ENCODE measurements at places on chromosomes 1 and 21. TPM values are rescaled to one million over a fixed set of nuclear protein-coding genes. Genes with fewer than 3 reads are reported as not detected.

The C8B gene
- total RNA-seq: not detected

DNA sequence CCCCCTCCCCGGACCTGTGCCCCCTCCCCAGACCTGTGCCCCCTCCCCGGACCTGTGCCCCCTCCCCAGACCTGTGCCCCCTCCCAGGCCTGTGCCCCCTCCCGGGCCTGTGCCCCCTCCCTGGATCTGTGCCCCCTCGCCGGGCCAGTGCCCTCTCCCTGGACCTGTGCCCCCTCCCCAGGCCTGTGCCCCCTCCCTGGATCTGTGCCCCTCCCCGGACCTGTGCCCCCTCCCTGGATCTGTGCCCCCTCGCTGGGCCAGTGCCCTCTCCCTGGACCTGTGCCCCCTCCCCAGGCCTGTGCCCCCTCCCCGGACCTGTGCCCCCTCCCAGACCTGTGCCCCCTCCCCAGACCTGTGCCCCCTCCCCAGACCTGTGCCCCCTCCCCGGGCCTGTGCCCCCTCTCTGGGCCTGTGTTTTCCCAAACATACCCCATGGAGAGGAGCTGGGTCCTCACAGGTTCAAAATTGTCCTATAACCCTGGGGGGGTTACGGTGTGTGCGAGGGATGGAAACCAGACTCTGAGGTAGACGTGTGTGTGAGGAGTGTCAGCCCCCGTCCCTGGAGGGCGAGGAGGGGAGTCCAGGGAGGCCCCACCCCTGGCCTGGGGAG is 47.6 kb upstream of the POFUT2 start:
- no peak for DNase-seq

GRCh38 chr1:30049748-30050296 is 673.6 kb downstream of the MATN1 start:
- no peak for DNase-seq

DNA sequence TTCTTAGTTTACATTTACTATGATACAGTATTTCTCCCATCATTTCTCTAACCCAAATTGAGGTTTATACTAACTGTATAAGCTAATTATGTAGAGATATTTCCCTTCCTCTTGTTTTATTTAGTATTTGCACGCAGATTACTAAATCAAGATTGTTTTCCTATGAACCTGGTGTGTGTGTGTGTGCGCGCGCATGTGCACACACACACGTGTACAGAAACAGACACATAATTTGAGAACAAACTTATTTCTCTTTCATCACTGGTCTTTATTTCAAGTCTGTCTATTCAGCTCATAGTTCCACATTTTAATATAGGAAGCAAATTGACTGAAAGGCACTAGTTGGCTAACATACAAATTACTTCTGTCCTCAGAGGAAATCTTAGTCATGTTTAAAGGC is 19.7 kb upstream of the COL24A1 start:
- no peak for DNase-seq

DNA sequence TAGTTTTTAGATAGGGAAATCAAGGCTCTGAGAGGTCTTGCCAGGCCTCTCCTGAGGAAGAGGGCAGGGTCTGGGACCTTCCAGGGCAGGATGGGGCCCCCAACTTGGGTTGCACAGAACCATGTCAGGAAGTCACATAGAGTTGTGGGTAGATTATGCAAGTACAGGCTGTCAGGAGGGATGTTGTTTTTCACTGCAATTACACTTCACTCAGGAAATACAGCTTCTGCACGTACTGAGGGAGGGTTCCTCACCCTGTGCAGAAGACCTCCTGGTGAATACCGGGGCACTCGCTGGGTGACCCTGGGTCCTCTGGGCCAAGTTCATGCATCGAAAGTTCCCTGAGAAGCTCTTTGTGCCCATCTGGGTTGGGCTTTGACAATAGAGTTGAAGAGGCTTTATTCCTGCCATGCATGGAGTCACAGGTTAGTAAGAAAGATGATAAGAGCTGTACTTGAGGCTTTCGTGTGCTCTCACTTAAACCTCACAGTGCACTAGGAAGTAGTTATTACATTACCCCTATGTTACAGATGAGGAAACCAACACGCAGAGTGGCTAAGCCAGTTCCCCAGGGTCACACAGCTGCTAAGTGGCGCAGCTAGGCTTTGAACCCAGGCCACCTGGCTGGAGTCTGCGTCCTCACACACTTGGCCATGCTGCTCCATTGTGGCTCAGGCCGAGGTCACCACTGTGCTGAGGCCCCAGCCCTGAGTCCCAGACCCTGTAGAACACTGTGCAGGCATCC is 16.2 kb upstream of the TNFRSF1B start:
- no peak for DNase-seq

- no peak for DNase-seq
These were observed 4.5 kb downstream of the ADARB1 start for GRCh38 chr21:45078877-45079281.

GRCh38 chr1:43334453-43335205 is 3.0 kb upstream of the MPL start:
- DNase-seq: no peak

DNA sequence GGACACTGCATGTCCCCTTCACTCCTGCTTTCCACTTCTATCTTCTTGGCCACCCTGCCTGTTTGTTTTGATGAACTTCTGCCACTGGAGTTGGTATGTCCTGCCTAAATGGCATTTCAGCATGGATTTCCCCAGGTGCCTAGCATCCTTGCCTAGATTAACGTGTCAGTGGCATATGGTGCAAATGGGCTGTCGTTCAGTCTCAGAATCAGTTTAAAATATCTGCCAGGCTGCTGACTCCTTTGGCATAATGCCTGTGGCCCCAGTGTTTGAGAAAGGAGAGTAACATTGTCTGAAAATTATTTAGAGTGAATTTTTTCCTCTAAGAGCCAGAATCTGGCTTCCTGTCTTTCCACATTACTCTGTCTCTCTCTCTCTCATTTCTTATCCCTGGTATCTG is 64.9 kb upstream of the BARHL2 start:
- no peak for DNase-seq

- no peak for DNase-seq
These were observed 24.7 kb upstream of the FCGR2A start for GRCh38 chr1:161480381-161481035.

Data from RPMI7951 (cell line).